ENCODE measurements at places on chromosomes 12 and 14.

- no peak for DNase-seq
These were observed 5.4 kb upstream of the KIF26A start for GRCh38 chr14:104132981-104133380.

DNA sequence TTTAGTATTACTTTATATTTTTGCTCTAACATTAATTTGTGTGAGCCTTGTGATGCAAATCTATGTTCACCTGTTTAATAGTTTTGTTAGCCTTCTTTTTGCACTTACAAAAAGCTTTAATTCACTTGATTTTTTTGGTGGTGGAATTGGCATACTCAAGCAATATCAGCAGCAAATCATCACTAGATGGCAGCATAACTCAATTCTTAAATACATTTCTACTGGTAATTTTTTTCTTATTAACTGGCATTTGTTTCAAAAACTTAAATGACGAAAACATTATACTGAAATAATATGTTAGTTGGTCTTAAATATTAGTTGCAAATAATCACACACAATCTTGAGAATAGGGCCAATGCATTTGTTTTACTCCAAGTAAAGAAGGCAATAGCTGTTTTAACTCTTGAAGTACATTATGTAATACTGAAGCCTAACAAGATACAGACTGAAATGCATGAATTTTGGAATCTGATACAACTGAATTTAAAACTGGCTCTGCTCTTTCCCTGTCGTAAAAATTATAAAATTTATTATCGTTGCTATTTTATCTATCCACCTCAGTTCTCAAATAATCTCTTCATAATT, 151.5 kb downstream of the ATXN7L3B start:
- DNase-seq = peak; percentile 82

GRCh38 chr12:62694632-62695031, 228.0 kb downstream of the MON2 start:
- no peak for DNase-seq

DNA sequence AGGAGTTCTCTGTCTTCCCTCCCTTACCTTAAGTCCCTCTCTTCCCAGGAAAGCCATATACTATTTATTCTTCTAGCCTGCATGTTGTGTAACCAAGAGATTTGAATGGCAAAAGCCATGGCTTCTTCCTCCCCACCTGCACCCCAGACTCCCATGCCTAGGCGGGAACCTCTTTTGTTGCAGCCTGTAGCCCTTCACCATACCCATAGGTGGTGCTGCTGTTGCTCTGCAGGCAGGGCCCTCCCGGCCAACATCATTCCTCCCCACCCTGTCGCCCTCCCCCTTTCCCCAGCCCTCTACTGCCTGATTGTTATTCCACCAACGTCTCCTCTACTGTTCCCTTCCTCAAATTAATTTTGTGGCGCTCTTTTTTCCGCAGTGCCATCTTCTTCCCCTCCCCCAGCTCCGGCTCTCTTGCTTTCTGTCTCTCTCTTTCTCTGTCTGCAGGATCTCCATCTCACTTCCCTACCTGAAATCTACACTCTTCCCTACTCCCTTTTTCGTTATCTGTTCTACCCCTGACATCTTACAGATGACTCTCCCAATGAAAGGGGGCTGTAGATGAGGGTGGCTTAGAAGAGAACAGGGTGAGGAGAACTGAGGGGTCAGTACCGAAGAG, 13.8 kb downstream of the NGDN start:
- DNase-seq = no peak

All from adipocyte (in vitro differentiated cells).